DMS53 (cell line): ENCODE measurements at places on chromosomes 11 and 22.

GRCh38 chr11:117911694-117912093, 17.5 kb downstream of the TMPRSS13 start:
- DNase-seq = no peak

- no peak for DNase-seq
Measured at GRCh38 chr22:35205961-35206360, 51.3 kb upstream of the HMGXB4 start.

- DNase-seq = no peak
Measured at GRCh38 chr22:49838771-49839717, 11.4 kb upstream of the BRD1 start.

- DNase-seq = peak; percentile 25
Measured at GRCh38 chr11:8768625-8769333, 86.2 kb downstream of the RPL27A start.

- DNase-seq = peak; percentile 85
Measured at GRCh38 chr11:118912742-118913410, 12.8 kb downstream of the BCL9L start.

GRCh38 chr11:68948935-68949334, 31.9 kb downstream of the MRGPRD start:
- DNase-seq = no peak

DNA sequence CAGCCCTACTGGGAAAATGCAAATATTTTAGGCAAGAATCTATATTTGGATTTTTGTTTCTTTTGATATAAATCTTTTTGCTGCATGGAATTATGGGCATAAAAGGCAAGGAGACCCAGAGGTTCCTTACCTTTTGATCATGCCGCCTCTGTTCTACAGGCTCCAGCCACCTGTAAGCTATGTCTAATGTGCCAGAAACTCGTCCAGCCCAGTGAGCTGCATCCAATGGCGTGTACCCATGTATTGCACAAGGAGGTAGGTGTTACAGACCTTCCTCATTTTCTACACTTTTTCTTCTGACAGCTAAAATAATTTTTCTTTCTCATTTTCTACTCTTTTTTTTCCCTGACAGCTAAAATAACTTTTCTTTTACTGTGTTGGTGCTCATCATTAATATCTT, 8.2 kb upstream of the BACE1-AS start:
- DNase-seq = no peak

GRCh38 chr11:10742460-10743208, 8.4 kb upstream of the CTR9 start:
- peak; percentile 14 for DNase-seq
